ENCODE measurements at places on chromosomes 5 and 9.

- DNase-seq: no peak
These were observed 463.2 kb upstream of the ZNF608 start for GRCh38 chr5:125209650-125210049.

DNA sequence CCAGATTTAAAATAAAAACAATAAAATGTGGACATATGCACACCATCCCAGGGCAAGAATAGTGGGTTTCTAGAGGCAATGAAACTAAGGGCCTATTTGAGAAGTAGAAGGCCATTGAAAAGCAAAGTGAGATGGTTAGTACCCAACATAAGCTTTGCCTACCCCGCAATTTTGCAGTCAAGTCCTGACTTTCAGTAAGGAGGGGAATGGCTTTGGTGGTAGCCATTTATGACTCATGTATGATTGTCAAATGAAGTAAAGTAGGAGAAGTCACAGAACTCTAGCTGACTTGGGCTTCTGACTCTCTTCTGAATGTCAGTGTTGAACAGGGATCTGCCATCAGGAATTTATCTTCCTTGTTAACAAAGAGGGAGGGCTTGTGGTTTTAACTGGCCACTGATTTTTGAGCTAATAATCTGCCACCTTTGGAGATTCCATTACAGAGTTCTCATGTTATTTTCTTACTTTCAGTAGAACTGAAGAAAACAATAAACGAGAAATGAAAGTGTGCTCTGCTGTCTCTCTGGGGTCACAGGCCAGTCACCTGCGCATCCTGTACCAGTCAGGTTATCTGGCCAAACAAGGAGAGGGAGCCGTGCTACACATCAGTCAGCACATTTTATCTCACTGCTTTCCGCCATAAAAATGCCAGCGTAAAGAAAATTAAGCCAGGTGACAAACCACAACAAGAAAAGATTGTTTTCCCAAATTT lies 14.3 kb upstream of the SNCAIP start:
- DNase-seq: no peak

GRCh38 chr9:81890104-81890503 lies 38.1 kb upstream of the SPATA31D4 start:
- no peak for DNase-seq

GRCh38 chr9:27528076-27528885 lies 1.3 kb downstream of the MOB3B start:
- no peak for DNase-seq

GRCh38 chr5:97183100-97183929 lies at the start of gene RIOK2:
Gene RIOK2 (minus strand): TSS chr5:97183247. CDS start chr5:97183191, 56 bp downstream.
- DNase-seq: peak; percentile 88

GRCh38 chr5:126808521-126808988 lies 31.6 kb downstream of the LMNB1 start:
- DNase-seq: no peak

- no peak for DNase-seq
These were observed 25.0 kb upstream of the PALM2AKAP2 start for GRCh38 chr9:109755040-109755439.

DNA sequence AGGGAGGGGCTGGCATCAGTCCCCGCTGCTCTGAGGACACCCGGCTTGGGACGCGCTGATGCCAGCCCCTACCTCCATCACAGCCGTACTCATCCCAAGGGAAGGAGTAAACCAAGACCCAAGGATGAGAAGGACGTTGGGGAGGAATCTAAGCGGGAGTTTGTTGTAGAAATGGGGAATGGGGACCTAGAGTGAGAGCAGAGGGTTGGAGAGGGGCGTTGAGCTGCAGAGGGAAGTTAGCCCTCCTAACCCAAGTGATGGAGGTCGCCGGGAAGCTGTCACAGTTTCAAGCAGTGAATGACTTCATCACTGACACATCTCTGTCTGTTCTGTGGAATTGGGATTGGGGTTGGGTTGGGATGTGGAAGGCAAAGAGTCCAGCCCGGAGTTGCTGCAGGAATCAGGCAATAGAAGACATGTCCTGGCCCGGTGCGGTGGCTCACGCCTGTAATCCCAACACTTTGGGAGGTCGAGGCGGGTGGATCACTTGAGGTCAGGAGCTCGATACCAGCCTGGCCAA lies 759 bp upstream of the SUSD1 start:
- DNase-seq: no peak

- no peak for DNase-seq
These were observed 22.2 kb upstream of the CMBL start for GRCh38 chr5:10329820-10330481.

DNA sequence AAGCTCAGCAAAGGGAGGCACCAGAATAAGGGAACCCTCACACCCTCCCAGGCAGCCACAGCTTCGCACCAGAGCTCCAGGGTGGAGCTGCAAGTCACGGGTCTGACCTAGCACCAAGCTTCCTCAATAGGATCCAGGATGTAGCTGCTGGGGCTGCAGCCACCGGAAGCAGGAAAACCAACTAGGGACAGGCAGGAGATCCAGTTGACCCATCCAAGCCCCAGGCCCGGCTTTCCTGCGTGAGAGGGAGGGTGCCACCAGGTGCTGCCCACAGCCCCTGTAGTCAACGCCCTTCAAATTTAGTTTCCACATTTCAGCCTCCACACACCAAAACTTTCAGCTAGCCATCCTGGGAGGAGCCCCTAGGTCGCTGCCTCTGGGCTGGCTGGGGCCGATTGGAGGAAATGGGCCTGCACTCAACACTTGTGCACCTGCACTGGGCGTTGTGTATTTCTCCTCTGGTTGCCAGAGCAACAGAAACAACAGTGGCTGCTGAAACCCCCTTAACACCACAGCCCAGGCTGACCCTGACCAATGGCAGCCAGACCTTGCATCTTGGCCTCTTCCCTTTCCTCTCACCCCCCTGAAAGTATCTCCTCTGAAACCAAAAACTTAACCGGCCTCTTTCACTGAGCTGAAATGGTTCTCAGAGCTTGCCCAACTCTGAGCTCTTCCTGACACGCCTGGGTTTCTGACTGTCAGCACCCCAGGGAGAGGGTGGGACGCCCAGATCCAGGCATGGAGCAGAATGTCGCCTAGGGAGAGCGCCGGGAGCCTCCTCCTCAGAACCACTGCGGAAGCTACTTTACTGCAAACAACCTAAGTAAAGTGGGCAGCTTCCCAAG lies 226.5 kb upstream of the MAP3K1 start:
- DNase-seq: no peak

DNA sequence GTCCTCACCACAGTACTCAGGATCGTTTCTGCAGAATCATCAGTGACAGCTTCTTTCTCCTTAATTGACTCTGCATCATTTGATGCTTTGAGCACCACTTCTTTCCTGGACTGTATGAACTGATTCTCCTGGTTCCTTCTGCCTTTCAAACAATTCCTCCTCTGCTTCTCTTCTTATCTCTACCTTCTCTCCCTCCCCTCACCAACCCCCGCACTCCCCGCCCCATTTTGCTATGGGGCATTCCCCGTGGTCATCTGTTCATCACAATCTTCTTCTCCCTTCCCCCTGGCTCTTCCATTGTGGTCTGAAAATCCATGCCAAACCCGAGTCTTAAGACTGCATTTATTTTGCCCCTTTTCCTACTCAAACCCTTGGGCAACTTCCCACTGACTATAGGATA lies 57.9 kb downstream of the FAM78A start:
- DNase-seq: no peak

DNA sequence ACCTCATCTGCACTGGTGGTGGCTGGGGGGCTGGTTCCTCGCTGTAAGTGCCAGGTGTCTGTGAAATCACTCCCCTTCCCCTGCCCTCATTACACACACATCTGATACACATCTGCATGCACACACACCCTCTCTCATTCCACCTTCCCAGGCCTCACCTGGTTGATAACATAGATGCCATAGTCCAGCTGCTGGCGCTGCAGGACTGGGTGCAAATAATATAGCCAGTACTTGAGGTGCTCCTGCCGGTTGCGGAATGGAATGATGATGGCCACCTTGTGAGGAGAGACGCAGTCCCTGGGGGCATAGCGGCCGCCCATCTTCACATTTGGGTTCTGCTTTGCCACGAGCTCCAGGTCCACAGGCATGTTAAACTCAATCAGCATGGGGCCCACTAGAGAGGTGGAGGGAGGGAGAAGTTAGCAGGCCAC lies 32.1 kb downstream of the B4GALT1 start:
- DNase-seq: no peak

DNA sequence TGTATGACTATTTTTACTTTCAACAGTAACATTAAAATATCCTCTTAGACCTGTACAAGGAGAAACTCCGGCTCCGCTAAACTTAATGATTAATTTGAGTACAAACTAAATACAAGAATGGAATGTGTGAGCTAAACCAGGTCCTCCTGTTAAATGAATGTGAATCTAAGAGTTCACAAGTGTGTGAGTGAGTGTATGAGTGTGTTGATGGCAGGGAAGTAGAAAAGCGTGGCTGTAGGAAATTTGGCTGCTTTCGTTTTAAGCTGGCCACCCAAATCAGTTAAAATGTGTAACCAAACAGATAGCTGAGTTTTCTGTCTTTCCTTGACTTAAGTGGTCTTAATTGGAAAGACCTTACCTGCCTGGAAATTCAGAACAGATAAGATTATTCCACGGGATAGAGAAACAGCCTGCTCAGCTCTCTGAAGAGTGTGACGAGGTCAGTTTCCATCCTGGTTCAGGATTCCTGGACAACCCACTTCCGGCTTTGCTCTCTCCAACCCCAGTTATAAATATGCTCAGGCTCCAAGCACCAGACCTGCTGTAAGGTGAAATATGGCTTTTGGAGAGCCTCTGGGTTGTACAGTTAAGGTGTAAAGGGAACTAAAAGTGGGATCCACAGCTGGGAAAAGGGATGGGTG lies 908.6 kb upstream of the EDIL3 start:
- no peak for DNase-seq

GRCh38 chr5:129746876-129747275 lies 1.0 kb upstream of the MINAR2 start:
- DNase-seq: no peak

DNA sequence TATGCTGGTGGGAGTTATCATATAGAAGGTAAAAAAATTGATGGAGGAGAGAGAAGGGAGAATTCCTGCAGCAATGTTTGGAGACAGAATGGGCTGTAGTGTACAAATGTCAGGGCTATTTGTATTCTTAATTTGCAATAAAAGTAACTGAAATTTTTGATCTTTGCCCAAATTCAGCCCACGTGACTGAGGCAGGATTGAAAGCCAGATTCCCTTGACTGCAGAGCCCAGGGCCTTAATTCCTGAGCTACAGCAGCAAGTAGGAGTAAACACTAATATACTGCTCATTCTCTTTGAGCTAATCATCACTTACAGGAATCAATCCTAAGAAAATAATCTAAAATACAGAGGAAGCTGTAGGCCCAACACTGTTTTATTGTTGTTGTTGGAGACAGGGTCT lies 5.2 kb upstream of the ANXA6 start:
- DNase-seq: no peak

- no peak for DNase-seq
These were observed 2.2 kb downstream of the ZSWIM6 start for GRCh38 chr5:61333954-61334867.

GRCh38 chr5:159240301-159240870 lies 22.7 kb upstream of the UBLCP1 start:
- DNase-seq: no peak

DNA sequence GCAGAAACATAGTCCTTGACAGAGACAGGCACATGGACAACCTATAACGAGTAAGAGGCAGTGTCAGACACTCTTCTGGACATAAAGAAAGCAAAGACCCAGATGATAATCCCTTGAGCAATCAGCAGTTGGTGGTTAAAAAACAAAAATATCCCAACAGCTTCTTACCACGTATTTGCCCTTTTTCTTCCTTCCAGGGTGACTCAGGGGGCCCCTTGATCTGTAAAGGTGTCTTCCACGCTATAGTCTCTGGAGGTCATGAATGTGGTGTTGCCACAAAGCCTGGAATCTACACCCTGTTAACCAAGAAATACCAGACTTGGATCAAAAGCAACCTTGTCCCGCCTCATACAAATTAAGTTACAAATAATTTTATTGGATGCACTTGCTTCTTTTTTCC lies 9.5 kb downstream of the GZMK start:
- DNase-seq: no peak

DNA sequence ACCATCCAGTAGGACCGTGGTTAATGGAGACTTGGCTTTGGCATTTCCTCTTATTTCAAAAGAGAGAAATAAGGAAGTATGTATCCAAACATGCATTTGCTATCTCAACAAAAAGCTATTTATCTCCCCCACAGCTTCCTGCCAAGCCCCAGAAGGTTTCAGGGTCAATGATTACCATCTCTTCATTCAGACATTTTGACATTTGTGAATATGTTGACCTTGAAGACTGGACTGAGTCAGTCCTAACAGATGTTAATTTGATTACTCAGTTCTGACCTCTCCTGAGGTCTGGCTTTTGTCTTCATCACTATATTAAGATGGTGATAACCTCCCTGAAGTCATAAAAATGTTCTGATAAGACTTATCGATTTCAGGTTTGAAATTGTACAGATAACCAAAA lies 479.4 kb downstream of the AGTPBP1 start:
- no peak for DNase-seq

- DNase-seq: peak; percentile 59
These were observed 91.1 kb downstream of the ZNF608 start for GRCh38 chr5:124655251-124655917.

- no peak for DNase-seq
These were observed 25.3 kb upstream of the RNU6ATAC start for GRCh38 chr9:134189470-134190231.

DNA sequence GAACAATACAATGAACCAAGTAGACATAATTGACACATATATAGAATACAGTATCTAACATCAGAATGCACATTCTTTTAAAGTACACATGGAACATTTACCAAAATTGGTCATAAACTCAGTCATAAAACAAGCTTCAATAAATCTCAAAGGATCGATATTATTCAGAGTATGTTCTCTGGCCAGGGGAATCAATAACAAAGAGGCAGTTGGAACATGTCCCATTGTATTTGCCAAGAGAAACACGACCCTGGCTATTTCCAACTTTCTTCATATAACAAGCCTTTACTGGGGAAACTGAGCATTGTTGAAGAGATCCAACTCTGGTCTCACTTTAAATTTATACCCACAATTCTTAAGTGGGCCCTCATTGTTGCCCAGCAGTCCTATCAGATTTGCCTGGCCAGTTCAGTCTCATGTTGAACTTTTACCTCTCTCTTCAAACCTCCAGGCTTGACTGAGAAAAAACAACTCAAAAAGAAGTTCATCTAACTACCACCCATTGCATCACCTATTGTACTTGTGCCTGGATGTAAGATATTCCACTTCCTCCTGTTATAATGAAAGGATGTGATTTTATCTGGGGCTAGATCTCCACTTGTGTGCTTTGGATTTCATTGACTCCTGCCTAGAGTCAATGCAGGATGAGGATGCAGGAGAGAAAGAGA lies 162.5 kb downstream of the HSPA4 start:
- no peak for DNase-seq

DNA sequence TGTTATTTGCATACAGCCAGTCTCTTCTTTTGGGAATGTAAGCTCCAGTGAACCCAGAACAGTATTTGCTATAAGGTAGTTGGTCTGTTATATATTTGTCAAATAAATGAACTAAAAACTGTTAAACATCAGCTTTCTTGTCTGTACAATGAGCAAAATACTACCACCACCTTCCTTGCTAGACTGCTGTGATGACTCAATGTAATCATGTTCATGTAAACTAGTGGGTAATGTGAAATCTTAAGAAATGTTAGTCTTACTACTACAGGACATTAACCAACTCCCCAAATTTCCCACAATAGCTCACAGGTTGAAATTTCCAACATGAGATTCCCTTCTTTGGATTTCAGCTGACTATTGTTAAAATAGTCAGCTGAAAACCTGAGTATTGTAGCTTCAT lies 176.1 kb downstream of the TRPM3 start:
- DNase-seq: no peak
